GDM1 (cell line): ENCODE measurements at places on chromosomes 16 and 17.

DNA sequence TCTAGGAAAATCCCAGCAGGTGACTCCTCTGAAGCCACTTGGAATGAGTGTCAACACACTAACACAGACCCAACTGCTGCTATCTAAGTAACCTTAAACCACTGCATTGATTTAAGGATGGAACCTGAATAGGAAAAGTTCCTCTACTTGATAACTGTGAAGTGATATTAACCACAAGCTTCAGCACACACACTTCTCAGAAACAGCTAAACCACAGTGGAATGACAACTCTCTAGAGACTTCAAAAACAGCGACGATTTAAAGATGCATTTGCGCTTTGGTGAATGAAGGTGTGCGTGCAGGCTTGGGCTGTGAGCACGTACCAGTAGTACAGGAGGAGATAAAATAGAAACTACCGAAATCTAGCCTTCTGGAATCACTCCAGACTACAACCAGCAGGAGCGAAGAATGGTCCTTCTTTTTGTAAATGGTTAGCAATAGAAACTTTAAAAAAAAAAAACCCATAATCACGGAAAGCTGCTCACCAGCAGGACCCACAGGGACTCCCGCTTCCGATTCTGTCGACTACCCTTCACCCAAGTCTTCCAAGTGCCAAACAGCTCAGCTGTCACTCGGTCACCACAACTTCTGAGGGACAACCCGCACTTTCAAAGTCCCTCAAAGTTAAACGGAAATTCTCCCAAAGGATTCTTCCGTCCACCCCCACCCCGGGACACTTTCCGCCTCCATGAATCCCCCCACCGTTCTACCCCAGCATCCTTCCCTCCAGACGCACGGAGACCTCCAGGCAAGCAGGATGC lies 137.7 kb upstream of the CORO6 start:
- peak; percentile 3 for DNase-seq

- DNase-seq = peak; percentile 30
Observed at GRCh38 chr16:17467923-17468540, 2.7 kb downstream of the XYLT1 start.

- no peak for DNase-seq
Observed at GRCh38 chr17:20123209-20123608, 114.0 kb downstream of the SPECC1 start.

GRCh38 chr16:56643080-56643778 lies 4.8 kb downstream of the MT1A start:
- DNase-seq = no peak

DNA sequence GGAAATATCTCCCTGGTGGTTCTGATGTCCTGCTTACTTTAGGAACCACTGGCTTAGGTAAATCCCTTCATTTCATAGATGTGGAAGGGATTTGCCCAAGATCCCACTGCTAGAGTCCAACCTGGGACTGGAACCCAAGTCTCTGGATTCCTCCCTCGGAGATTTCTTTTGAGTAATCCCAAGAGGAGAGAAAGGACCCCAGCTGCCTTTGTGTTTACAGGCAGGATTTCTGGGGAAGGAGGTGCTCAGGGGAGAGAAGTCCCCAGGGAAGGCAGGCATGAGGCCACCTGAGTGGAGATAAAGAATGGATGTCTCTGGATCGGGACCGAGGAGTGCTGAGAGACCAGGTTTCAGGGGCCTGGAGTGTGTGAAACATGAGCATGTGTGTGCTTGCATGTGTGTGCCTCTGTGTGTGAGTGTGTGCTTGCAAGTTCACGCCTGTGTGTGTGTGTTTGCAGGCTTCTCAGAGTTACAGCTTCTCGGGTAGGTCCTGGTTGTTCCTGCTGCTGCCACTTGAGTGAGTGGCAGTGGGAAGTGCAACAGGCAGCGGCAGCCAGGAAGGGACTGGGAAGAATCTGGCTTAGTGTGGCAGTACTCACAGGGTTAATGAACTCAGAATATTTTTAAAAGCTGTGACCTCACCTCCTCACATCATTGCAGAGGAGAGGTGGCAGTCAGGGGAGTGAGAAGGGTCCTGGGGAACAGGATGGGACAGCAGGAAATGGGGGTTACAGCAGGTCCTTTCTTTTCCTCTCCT lies 2.2 kb downstream of the KCNH6 start:
- no peak for DNase-seq

- DNase-seq = no peak
Observed at GRCh38 chr16:89981414-89981813, 32.9 kb downstream of the DEF8 start.

DNA sequence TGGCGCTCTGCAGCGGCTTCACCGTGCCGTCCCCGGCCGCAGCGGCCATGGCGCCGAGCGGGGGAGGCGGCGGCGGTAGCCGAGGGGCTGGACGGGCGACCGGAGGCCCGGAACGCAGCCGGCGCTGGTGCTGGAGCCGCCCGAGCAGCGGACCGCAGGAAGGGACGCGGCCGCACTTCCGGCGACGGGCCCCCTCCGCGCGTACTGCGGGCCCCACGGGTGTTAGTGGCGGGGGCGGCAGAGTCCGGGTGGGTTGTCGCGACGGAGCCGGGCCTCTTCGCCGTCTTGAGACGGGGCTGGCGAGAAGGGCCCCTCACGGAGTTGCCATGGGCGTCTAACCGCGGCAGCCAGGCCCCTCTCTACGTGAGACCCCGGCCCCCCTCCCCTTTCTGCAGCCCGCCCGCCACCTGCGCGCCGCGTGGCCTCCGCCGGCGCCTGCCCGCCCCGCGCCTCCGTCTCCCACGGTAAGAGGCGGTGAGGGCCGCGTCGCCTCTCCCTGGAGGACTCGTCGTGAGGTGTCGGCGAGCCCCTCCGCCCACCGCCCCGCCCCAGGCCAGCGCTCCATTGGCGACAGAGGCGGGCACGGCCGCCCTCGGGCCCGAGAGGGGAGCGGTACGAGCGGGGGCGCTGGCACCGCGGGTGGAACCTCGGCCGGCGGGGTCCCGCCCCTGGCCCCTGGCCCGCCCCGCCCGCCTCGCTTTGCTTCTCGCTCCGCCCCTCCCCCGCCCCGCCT lies at the start of the genes VPS9D1 and ZNF276:
TSS of gene VPS9D1 (minus strand) at position 86 of the 733 bp plus-strand sequence. CDS start at position 49, 37 bp downstream.
TSS of gene ZNF276 (plus strand) at position 725 of the 733 bp plus-strand sequence. CDS start 104 bp downstream, outside the sequence.
- DNase-seq = peak; percentile 75
